ENCODE measurements at places on chromosomes 16 and 17. TPM values are rescaled to one million over a fixed set of nuclear protein-coding genes. Genes with fewer than 3 reads are reported as not detected.

DNA sequence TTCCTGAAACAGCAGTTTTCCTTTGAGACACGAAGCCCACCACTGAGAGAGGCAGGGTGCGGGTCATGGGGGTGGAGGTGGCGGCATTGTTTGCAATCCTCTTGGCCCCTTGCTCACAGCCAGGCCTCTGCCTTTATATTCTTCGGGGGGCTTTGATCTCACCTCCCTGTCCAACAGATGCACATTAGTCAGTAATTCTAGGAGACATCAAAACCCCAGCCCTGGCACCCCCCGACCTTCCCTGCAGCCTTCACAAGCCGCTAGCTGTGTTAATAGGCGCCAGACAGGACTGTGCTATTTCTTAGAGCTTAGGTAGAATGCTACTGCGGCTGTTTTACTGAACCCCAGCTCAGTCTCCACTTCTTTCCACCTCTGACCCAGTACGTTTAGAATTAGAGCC is 212.6 kb downstream of the RBFOX1 start:
- no peak overlapping the region for H3K27ac ChIP-seq
- H3K4me3 ChIP-seq: no peak overlapping the region
- no peak for DNase-seq

The TNFRSF17 gene
- not detected for total RNA-seq

The CCL4 gene
- 9.3 TPM for total RNA-seq

The OTOP2 gene
- 3.2 TPM for total RNA-seq

The SETD1A gene
- 4.4 TPM for total RNA-seq
